ENCODE measurements at places on chromosomes 1 and 21. TPM values are rescaled to one million over a fixed set of nuclear protein-coding genes. Genes with fewer than 3 reads are reported as not detected.
A peak's percentile ranks its signal among the peaks of the same experiment; 100 is the strongest.

GRCh38 chr1:230077011-230077410 lies 10.0 kb downstream of the GALNT2 start:
- no peak for DNase-seq

- no peak for DNase-seq
These were observed 47.0 kb upstream of the ATF3 start for GRCh38 chr1:212561501-212561931.

- no peak for DNase-seq
These were observed 10.5 kb downstream of the DNAH14 start for GRCh38 chr1:224939844-224940425.

DNA sequence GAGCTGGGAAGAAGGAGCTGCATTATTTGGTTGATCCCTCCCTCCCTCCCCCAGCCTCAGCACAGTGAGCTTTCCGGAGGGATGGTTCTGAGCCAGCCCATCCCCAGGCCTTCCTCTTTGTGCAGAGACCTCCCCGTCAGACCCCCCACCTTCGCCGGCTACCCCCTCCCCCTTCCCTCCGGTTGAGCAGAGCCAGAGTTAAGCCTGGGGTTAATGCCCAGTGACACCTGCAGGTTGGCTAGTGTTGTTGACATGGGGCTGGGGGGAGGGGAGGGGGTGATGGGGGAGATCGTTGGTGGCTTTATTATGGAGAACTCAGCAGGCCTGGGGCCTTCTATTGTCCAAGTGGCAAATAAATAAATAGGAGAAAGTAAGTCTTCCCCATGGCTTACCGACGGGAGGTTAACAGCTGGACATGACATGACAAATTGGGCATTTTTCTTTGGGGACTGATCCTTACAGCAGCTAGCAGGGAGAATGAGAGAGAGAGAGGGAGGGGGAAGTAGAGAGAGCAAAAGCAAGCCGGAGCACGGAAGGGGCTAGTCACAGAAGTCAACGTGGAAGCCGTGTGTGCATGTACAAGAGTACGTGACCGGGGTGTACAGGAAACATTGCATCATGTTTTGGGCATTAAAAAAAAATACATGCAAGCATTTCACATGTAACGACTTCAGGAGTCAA lies 131.1 kb downstream of the TMEM53 start:
- DNase-seq: no peak

DNA sequence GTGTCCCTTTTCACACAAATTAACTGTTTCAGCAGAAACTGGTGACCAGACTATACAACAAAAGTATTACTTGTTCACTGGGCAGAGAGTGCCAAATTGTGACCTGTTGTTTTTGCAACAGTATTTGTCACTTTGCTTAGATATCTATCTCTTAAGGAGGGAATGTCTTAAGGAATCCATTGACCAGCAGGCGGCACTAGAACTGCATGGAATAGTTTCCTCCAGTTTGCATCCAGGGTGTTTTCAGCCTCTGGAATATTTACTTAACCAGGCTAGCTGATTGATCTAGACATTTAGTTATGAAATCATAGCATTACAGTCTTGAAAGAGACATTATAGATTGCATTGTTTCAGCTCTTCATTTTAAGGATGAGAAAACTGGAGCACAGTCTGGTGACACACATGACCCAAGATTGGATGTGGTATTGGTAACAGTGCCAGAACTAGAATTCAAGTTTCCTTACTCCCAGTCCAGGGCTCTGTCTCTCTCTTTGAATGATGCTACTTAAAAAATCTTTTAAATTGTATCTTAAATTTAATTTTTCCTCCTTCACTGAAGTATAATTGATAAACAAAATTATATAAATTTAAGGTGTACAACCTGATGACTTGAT lies 16.9 kb downstream of the RPTN start:
- peak; percentile 70 for DNase-seq

GRCh38 chr21:34827445-34828235 lies 158.8 kb downstream of the CLIC6 start:
- DNase-seq: no peak

- peak; percentile 53 for DNase-seq
These were observed 46.6 kb downstream of the FCRL5 start for GRCh38 chr1:157505481-157506272.

- no peak for DNase-seq
These were observed 1.3 kb downstream of the TTLL7 start for GRCh38 chr1:83997631-83998030.

- DNase-seq: peak; percentile 53
These were observed 47.6 kb upstream of the LRP8 start for GRCh38 chr1:53375440-53375839.

DNA sequence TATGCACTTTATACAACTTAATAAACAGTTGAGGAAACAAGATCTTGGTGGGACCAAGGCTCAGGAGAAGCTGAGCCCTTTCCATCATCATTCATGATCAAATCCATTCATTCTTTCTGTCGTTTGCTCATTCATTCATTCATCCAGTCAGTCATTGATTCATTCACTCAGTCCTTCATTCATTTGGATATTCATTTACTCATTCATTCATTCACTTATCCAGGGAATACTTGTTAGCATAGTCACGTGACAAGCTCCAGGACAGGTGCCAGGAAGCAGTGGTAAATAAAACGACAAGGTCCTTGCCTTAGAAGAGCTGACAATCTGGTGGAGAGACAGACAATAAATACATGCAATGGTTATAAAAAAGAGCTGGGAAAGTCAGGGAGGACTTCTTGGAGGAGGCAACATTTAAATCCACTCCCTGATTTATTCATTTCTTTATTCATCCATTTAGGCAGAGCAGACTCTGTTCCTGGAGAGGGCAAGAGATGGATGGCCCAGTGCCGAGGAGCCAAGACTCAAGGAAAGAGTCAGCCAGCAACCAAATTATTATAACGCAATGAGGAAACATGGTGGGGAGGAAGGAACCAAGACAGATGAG lies 74.1 kb upstream of the CASZ1 start:
- no peak for DNase-seq

GRCh38 chr1:41765152-41765551 lies 153.6 kb downstream of the HIVEP3 start:
- DNase-seq: no peak

- peak; percentile 45 for DNase-seq
These were observed 31.6 kb downstream of the VWA5B1 start for GRCh38 chr1:20322081-20322824.

The PRMT6 gene
- total RNA-seq: 13.8 TPM

The NPR1 gene
- total RNA-seq: 98.9 TPM

The CD1D gene
- total RNA-seq: 3.5 TPM

The SMCP gene
- total RNA-seq: not detected

The ZSWIM5 gene
- 3.8 TPM for total RNA-seq

The TARBP1 gene
- 27.7 TPM for total RNA-seq

The OR2T29 gene
- total RNA-seq: not detected

The DNASE2B gene
- total RNA-seq: 1.3 TPM

The BARHL2 gene
- not detected for total RNA-seq

The KRTAP13-2 gene
- not detected for total RNA-seq

All from lung (tissue), 17 donors.